NCI-H1417 treated with DMSO at 0.1 percent for 48 hours (cell line): ENCODE measurements at places on chromosomes 16 and 17.

DNA sequence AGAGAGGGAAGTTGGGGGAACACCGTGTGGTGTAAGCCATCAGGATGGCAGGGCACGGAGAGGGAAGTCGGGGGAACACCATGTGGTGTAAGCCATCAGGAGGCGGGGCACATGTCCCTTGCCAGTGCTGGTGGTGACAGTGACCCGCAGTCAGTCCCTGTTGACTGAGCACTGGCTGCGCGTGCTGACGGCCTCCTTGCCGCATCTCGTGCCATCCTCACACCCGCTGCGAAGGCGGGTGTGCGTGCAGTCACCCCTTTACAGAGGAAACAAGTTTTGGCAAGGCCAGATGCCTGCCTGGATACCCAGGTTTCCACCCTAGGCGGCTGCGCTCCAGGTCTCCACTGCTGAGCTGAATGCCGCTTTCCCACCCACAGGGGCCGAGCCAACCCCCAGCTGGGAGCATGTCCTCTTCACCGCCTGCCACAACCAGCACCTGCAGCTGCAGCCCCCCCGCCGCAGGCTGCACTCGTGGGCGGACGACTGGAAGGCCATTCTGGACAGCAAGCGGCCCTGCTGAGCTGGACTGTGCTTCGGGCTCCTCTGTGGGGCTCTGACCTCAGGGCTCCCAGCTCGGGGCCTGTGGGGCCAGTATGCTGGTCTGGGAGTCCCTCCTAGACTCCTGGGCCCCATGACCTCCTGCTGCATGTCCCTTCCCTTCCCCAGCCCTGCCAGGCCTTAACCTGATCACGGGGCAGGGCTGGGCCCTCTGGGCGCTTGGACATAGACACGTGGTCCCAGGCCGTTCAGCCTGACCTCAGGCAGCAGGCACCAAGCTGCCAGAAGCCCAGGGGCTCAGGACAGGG is 43.5 kb downstream of the NT5M start:
- no peak for DNase-seq

- DNase-seq = no peak
Measured at GRCh38 chr17:59775786-59776350, 68.4 kb downstream of the VMP1 start.

GRCh38 chr17:21689604-21690003 is 2.7 kb upstream of the KCNJ18 start:
- no peak for DNase-seq

DNA sequence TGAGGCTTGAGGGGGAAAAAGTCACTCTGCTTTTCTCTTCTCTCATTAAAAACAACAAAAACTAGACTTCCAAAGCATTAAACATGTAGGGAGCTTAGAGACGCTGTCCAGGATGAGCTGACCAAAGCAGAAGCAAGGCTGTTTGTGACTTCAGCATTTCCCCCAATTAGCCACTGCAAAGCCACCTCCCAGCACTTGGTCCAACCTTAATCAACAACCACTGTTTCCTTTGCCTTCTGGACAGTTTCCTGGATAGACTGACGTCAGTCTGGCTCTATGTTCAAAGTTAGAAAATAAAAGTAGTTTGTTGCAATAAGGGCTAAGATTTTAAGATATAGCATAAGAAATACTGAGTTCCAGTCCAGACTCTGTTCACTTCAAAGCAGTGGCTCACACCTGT is 3.1 kb downstream of the TMEM231 start:
- no peak for DNase-seq

GRCh38 chr17:48513666-48514455 is 16.9 kb downstream of the HOXB1 start:
- no peak for DNase-seq

DNA sequence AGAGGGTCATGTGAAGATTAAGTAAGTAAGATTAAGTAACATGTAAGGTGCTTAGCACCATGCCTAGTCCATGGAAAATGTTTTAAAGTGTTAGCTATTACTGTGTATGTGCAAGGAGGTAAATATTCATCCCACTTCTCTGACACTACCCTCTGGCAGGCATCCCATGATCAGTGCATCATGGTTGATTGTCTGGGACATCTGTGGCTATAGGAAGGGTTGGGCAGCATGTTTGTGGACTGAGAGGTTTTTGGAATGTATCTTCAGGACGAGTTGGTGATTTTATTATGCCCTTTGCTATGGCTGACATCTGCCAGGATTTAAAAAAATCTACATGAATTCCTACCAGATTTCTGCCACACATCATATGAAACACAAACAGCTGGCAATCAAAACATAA is 6.5 kb upstream of the TAOK1 start:
- no peak for DNase-seq

GRCh38 chr17:48484850-48485249 is 46.0 kb downstream of the HOXB1 start:
- DNase-seq = no peak

- no peak for DNase-seq
Measured at GRCh38 chr16:1223355-1224214, 1.5 kb downstream of the TPSG1 start.

- no peak for DNase-seq
Measured at GRCh38 chr17:5812590-5812989, 228.3 kb upstream of the NLRP1 start.

DNA sequence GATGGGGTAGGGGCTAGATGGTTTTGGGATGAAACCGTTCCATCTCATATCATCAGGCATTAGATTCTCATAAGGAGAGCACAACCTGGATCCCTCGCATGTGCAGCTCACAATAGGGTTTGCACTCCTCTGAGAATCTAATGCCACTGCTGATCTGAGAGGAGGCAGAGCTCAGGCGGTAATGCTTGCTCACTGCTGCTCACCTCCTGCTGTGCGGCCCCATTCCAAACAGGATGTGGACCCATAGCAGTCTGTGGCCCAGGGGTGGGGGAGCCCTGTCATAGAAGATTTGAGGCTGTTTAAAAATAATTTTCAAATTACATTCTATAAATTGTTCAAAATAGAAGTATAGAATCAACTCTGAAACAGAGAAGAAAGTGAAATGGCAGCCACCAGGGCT is 50.8 kb downstream of the PHKB start:
- DNase-seq = no peak

GRCh38 chr17:47205419-47205963 is 3.7 kb upstream of the MYL4 start:
- no peak for DNase-seq

GRCh38 chr17:6078458-6078871 is 8.3 kb downstream of the WSCD1 start:
- no peak for DNase-seq

GRCh38 chr16:71407731-71408130 is 34.1 kb downstream of the TLE7 start:
- DNase-seq = no peak

GRCh38 chr17:70307430-70308225 is 138.3 kb downstream of the KCNJ2 start:
- DNase-seq = no peak

GRCh38 chr16:23863511-23864422 is 28.0 kb downstream of the PRKCB start:
- no peak for DNase-seq

- DNase-seq = no peak
Measured at GRCh38 chr16:10678655-10679054, 16.1 kb downstream of the TEKT5 start.

GRCh38 chr17:56171186-56171959 is 18.1 kb downstream of the ANKFN1 start:
- DNase-seq = no peak

GRCh38 chr17:39716073-39716818 is 14.1 kb downstream of the MIEN1 start:
- DNase-seq = no peak
